ENCODE measurements at places on chromosomes 2 and 18.
A peak's percentile ranks its signal among the peaks of the same experiment; 100 is the strongest.

GRCh38 chr2:211014376-211014775, 458.0 kb downstream of the CPS1 start:
- DNase-seq: no peak

GRCh38 chr2:171389780-171390179, 44.0 kb downstream of the METTL8 start:
- DNase-seq: no peak

GRCh38 chr18:46097801-46098615, at the start of gene ATP5F1A:
ATP5F1A (minus strand) TSS chr18:46098296; CDS start chr18:46098231, 65 bp downstream.
- DNase-seq: peak; percentile 54

- DNase-seq: peak; percentile 50
Measured at GRCh38 chr18:59823596-59824195, 76.1 kb upstream of the PMAIP1 start.

DNA sequence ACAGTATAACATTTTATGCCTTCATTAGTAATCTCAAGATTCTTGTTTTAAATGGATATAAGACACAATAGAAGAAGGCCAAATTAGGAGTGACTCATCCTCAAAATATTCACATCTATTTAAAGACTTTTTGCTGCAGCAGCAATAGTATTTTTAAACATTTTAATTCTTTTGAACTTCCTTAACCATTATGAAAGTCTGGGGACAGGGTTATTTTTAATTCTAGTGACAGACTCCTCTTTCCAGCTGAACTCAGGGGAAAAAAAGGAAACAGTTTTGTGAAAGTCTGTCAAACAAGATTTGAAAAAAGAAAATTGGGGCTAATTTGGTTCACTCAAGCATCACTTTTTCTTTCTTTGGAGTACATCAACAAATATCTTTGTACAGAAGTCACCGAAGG, 541.8 kb downstream of the NUP35 start:
- no peak for DNase-seq

DNA sequence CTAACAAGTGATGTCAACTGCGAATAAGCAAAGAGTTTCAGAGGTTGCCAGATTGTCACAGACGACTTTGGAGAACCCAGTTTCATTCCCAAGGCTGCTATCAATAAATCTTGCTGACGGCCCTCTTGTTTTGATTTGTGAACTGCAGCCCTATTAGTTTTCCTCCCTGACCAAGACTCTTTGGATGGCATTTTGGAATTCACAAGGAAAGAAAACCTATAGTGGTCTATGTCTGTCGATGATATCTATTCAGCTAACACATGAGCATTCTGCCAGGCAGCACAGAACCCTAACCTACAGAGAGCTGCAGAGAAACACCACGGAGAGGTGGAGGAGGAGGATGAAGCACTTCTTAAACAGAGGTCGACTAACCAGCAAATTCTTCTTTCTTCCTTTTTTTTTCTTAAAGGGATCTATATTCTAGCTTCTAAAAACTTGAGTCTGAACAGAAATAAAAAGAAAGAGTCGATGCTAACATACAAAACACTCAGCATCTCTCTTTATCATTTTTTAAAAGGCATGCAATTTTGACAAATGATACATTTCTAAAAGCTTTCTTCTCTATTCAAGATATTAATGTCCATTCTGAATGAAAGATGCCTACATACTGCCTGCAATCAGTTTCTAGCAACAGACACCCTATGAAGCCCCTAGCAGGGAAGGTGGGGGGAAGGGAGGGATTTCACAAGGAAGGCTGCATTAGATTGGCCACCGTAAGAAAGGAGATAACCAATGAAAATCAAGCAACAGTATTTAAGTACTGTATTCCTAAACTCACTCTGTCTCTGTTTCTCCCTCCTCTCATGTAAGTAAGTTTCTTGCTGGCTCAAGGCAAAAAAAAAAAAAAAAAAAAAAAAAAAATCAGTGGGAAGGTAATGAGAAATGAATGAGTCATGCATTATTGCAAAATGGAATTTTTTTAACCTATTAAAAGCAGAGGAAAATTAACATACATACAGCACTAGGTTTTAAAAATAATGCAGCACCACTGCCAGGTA, 83.0 kb upstream of the CHRNA1 start:
- DNase-seq: no peak

Data from progenitor cell of endocrine pancreas (in vitro differentiated cells).